ENCODE measurements at places on chromosomes 1 and 21.

DNA sequence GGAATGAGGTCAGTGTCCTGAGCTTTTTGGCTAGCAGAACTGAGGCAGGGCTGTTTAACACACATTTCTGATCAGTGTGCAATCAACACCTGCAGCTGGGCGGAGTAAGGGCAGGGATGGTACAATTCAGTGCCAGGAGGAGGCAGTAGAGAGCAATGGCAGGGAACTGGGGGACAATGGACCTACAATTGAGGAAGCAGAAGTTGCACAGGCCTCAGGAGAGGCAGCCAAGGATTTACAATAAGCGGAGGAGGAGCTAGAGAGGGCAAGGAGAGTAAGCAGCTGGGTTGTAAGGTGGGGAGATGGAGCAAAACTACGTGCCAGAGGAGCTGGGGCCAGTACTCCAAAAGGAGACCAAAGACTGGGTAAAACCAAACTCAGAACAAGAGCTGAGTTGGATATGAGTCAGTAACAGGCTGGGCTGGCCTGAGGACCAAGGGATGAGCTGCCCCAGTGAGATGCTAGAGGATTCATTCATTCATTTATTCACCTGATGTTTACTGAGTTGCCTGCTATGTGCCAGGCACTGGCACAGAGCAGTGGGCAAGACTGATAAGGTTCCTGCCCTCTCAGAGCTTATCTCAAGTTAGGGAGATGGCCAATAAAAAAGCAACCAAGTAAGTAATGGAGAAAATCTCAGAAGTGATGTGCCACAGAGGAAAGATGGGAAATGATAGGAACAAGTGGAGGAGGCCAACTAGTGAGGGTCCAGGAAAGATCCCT is 10.4 kb upstream of the GALE start:
- no peak for DNase-seq

GRCh38 chr1:30680429-30680828 is 43.0 kb downstream of the MATN1 start:
- DNase-seq, result no peak

GRCh38 chr21:25895565-25896205 is 160.9 kb downstream of the GABPA start:
- no peak for DNase-seq

- no peak for DNase-seq
Observed at GRCh38 chr1:31910933-31911332, 27.2 kb downstream of the PTP4A2 start.

- no peak for DNase-seq
Observed at GRCh38 chr1:163834778-163835177, 513.0 kb downstream of the NUF2 start.

DNA sequence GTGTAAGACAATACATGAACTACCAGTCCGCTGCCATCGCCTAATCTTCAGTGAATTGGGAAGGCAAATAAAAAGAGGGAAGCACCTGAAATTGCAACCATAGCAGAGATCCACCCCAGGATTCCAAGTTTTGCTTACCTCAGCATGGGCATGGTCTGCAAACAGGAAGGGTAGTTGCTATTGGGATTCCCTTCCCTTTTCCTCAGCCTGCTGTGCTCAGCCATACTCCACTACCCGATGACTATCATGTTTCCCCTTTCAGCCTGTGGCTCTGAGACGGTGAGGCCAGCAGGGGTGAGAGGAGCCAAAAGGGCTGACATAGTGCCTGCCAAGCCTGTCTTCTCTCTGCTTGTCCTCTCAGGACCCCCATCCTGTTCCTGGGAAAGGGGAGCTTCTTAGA is 64.2 kb downstream of the GPR137B start:
- DNase-seq, result no peak

DNA sequence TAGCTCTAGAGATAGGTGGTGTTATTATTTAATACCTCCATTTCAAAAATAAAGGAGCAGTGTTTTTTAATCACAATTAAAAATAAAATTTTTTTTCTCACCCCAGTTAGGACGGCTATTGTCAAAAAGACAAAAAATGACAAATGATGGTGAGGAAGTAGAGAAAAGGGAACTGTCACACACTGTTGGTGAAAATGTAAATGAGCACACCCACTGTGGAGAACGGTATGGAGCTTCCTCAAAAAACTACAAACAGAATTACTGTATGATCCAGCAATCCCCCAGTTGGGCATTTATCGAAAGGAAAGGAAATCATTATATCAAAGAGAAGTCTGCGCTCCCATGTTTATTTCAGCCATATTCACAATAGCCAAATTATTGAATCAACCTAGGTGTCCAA is 148.7 kb upstream of the NR5A2 start:
- no peak for DNase-seq

GRCh38 chr21:45209685-45210284 is 77.9 kb downstream of the POFUT2 start:
- DNase-seq, result no peak

GRCh38 chr1:77876884-77877283 is 11.5 kb upstream of the NEXN start:
- DNase-seq, result no peak

DNA sequence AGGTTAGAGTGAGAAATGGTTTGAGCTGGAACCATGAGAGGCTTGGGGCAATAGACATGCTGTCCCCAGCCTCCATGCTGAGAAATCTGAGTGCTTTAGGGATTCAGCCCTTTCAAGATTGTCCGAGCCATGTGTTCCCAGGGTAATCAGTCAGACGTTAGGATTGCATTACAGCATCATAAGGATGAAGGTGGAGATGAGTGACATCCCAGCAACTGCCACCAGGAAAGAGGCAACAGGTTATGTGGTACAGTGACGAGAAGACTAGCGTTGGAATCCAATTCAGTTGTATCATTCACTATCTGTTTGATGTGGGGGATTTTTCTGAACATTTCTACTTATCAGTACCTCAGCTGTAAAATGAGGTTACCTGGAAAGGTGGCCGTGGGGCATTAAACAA is 1.7 kb downstream of the CAMK1G start:
- DNase-seq, result no peak

GRCh38 chr1:40039245-40039756 is 1.2 kb upstream of the CAP1 start:
- no peak for DNase-seq

DNA sequence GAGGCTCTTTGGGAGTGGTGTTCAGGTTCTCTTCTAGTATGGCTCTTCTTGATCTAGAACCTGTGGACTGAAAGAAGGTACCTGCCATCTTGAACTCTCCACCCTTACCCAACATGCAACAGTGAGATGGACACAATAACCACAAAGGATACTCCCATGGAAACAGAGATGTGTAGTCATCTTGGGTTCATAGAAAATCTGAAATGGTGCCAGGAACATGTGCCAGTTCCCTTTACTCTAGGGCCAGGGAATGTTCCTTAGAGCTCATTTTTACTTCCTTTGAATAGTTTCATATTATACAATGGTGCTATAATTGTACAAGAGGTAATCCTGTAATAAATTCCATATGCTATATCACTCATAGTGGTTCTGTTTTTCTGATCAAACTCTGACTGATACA is 13.2 kb upstream of the SCYL3 start:
- no peak for DNase-seq

DNA sequence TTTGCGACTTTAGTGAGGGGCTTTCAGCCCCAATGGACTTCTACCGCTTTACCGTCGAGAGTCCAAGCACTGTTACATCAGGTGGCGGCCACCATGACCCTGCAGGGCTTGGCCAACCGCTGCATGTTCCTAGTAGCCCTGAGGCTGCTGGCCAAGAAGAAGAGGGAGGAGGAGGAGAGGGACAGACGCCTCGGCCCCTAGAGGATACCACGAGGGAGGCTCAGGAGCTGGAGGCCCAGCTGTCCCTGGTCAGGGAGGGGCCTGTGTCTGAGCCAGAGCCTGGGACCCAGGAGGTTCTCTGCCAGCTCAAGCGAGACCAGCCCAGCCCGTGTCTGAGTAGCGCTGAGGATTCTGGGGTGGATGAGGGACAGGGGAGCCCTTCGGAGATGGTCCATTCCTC is 8.6 kb upstream of the SLC25A34 start:
- no peak for DNase-seq

GRCh38 chr1:207752456-207752998 is 673 bp downstream of the CD46 start:
- DNase-seq, result peak; percentile 16

DNA sequence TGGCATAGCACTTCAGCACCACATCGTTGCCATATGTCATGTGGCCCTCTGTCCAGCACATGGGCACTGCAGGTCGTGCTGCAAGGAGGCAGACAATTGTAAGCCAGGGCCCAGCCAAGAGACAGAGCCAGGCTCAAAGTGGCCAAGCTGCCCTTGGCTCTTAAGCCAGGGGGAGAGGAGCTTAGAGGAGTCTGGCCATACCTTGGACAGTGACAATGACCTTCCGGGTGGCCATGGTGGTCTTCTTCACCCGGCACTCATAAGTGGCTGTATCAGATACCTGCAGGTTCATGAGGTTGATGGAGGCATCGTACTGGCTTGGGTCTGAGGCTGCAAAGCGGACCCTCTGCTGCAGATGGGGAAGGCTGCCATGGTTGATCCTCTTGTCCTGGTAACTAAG is 4.6 kb downstream of the VSIG8 start:
- DNase-seq, result no peak

- DNase-seq, result no peak
Observed at GRCh38 chr1:211783897-211784296, 46.7 kb downstream of the LPGAT1 start.

GRCh38 chr1:26785611-26786436 is 1.9 kb upstream of the PIGV start:
- DNase-seq, result no peak

DNA sequence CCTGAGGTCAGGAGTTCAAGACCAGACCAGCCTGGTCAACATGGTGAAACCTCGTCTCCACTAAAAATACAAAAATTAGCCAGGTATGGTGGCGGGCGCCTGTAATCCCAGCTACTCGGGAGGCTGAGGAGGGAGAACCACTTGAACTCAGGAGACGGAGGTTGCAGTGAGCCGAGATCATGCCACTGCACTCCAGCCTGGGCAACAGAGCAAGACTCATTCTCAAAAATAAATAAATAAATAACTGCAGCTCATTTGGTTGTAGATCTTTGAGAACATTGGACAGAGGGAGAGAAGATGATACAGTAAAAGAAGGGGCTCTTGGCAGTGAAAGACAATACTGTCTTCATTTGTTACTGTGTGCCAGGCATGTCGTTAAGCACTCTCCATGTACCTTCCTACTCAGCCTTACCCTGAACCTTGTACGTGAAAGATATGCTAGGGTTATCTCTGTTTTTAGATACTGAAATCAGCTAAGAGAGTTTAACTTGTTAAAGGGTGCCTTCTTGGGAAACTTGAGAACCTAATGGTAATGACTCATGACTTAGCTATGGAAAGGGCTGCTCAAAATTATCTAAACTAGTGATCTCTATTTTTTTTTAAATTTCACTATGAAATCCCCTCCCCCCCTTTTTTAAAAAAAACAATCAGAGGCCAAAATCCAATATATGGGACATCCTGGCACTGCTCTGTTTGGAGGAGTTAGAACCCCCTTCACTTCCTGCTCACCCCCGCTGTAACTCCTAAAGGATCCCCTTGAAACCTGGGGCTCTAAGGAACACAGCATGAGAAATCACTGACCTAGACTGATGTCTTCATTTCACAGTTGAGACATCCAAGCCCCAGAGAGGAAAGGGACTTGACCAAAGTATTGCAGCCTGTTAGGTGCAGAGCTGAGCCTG is 6.8 kb upstream of the KPNA6 start:
- DNase-seq, result no peak

DNA sequence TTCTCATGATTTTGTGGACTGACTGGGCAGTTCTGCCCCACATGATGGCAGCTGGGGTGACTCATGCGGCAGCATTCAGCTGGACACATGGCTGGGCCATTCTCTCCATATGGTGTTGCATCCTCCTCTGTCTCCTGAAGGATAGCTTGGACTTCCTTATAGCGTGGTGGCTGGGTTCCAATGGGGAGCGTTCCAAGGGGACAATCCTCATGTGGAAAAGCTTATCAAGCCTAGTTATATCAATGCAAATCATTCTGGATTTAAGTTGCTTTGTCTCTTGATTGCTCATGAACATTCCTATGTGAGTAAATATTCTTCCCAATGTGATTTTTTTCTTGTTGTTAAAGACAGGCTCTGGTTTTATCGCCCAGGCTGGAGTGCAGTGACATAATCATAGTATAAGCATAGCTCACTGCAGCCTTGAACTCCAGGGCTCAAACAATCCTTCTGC is 13.2 kb upstream of the SLC2A1 start:
- DNase-seq, result no peak

DNA sequence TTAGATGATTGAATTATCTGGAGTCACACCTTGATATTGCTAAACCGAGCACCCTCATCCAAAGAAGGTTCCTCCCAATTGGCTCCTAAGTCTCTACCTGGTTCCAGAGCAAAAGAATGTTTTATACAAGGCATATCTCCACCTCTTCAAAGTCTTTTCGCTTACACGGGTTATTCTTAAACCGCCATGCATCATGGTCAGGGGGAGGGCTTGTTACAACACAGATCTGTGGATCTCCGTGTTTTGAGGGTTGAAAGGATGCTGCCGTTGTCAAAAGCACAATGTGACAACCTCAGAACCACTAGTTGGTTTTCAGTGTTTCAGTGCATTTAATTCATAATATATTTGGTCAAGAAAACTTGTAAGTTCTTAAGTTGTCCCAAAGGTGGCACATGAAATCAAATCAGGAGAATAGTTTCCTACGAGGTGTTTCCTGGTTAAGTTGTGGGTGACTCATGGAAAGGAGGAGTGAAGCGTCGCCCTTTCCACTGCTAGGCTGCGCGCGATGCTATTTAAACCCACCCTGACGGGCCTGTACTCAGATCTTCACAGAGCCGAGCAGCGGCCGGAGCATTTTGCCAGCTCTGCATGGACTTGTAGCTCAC is 1531.6 kb upstream of the TPTE start:
- no peak for DNase-seq

DNA sequence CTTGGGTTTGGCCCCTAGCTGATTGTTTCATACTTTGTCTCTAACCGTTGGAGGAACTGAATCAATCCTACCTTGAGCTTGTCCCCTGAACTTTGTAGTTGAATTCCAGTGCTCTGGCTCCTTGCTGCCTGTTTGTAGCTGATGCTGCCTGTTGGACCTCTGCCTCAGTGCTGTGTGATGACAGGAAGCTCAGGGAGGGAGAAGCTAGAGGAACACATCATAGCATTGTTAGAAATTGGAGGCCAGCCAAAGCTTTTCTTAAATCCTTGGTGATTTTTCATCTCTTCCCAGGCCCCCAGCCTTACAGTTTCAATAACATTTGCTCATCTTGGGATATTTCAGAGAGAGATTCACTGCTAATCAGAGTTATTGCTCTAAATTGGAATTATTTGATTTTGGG is 34.0 kb downstream of the MACF1 start:
- no peak for DNase-seq

DNA sequence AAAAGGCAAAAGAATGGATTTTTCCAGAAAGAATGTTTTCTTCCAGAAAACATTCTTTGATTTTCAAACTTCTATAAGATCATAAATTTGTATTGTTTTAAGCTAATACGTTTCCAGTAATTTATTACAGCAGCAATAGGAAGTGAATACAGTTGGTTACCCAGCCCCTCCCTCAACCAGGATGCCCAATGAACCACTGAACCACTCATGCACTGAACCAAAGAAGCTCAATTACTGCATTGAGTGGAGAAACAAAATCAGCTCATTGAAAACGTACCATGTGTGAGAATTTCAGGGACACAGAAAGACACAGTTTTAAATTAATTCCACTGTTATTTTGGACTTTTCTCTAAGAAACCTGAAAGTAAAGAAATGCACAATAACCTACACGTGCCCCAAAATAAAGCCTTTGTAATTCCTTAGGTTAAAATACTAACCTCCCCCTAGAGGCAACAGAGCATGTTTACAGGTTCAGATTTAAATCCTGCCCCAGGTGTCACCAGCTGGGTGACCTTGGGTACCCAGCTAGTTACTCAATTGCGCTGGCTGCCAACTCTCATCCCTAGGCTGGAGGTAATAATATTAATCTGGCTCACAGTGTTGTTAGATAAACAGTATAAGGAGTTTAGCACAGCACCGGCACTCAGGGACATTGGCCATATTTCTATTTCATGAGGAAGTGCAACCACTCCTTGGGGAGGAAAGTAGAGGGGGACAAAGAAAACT is 111.7 kb downstream of the NMNAT2 start:
- DNase-seq, result no peak
